Suppressor macrophage treated with lipopolysaccharide for 1 hour (primary cell): ENCODE measurements at places on chromosomes 6 and 20.

DNA sequence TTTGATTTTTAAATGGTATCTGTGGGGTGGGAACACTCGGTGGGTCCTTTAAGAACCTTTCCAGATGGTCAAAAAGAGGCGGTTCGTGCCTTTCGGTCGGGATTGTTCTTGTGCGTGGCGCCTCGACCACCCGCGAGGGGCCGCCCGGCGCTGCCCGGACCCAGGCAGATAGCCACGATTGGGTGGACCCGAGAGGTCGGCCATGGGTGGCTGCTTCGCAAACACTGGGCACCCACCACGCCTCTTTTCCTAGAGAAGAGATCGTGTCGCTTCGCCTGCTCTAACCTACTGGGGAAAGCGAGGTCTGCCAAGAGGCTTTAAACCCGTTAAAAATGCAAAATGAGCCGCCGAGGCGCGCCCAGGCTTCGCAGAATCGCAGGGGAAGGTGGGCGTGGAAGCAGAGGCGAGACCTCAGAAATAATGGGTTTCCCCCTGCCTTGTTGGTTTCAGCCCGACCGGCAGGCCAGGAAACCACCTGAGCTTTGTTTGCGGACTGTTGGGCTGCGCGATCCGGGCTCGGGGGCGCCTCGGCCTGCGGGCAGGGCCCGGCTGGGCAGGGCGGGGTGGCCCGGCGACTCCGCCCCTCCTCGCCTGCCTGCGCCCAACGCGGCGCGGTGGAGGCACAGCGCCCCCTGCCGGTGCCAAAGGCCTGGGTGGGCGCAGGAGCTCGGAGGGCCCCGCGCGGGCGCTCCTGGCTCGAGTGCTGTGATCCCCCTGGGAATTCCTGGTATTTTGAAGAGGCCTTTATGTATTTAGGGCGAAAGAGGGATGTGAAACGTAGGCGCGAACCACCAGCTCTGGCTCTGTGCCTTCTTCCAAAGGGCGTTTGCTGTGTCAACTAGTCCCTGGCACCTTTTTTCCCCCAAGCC lies 1.6 kb downstream of the MARCKS start:
- DNase-seq, result peak; percentile 98

DNA sequence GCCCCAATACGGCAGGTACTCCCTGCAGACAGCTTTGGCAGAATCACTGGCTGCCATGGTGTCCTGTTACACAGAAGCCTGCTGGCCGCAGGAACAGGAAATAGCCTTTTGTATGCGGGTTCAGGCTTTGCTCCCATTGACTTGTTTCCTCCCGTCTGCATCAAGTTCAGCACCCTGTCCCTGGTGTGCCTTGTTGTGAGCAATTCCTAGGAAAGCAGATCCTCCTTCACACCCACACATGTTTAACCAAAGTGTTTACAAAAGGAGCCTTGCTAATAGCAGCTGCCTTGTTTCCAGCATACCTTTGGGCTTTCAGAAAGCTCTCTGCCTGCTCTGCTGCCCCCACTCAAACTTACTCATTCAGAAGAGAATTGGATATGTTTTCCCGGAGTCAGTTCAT lies 127.2 kb upstream of the SUPT3H start:
- no peak for DNase-seq

DNA sequence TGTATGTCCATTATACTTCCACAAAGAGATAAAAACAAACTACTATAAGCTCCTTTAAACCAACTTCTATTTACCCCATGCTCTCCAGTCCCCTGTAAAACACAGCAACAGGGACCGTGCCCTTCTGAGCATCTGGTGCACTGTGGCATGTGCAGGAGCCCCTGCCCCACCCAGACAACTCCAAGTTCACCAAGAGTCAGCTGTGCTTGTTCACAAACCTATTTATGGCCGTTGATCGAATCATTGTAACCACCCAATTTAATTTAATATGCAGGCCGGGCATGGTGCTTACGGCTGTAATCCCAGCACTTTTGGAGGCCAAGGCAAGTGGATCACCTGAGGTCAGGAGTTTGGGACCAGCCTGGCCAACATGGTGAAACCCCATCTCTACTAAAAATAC lies 13.7 kb upstream of the BLCAP start:
- DNase-seq, result no peak

DNA sequence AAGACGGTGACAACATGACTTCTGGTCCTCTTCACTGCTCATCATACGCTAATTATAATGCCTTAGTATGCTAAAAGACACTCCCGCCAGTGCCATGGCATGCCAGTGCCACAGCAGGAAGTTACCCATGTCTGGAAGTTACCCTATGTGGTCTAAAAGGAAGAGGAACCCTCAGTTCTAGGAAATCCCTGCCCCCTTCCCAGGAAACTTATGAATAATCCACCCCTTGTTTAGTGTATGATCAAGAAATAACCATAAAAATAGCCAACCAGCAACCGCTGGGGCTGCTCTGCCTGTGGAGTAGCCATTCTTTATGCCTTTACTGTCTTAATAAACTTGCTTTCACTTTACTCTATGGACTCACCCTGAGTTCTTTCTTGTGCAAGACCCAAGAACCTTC lies 15.8 kb upstream of the SERPINB9 start:
- DNase-seq, result peak; percentile 88

GRCh38 chr20:8777911-8778310 lies 291.0 kb upstream of the PLCB4 start:
- DNase-seq, result peak; percentile 54

GRCh38 chr20:54502179-54502578 lies 26.8 kb downstream of the DOK5 start:
- no peak for DNase-seq

DNA sequence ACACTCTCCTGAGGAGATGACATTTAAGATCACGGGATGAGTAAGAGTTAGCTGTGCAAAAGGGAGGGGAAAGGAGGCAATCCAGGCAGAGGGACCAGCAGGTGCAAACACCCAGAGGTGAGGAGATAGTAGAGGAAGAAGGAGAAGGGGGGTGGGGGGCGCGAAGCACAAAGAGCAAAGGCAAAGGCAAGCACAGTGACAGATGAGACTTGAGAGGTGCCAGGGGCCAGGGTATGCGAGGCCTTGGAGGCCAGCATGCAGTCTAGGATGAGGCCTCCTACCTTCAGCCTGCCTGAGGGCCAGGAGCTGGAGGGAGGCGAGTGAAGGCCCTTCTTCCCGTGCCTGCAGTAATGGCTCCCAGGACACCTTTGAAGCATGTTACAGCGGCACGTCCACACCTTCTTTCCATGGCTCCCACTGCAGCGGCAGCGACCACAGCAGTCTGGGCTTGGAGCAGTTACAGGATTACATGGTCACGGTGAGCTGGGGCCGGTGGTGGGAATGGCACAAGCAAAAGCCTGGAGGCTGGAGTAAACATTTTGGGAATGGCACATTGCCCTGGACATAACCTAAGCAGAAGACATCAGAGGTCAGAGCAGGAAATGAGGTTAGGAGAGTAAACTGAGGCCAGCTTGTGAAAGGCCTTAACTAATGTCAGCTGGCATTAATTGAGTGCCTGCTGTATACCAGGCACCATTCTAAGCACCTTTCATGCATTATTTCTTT lies 18.6 kb downstream of the CCM2L start:
- DNase-seq, result no peak

- no peak for DNase-seq
These were observed 81.0 kb downstream of the AKAP7 start for GRCh38 chr6:131216246-131216645.

GRCh38 chr20:38144598-38144973 lies 20.5 kb downstream of the TGM2 start:
- no peak for DNase-seq

- DNase-seq, result peak; percentile 66
These were observed at the start of gene BEND6 for GRCh38 chr6:56954403-56955170. BEND6 (plus strand) TSS chr6:56955107; CDS start chr6:56981811, 26,704 bp downstream.

DNA sequence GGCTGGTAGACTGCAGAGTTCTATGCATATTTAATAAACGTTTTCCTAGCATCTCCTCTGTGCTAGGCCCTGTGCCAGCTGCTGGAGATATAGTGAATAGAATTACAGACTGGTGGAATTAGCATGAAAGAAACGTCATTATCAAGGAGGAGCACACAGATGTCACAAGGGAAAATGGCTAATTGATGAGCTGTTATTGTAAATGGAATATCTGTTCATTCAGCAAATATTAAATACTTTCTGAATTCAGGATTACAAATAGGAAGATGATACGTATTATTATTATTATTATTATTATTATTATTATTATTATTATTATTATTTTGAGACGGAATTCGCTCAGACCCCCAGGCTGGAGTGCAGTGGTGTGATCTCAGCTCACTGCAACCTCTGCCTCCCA lies 1.2 kb downstream of the AAR2 start:
- DNase-seq, result no peak

- DNase-seq, result no peak
These were observed 535.4 kb downstream of the HACE1 start for GRCh38 chr6:104324301-104324700.

GRCh38 chr20:10133532-10133931 lies 85.1 kb upstream of the SNAP25 start:
- DNase-seq, result no peak

- no peak for DNase-seq
These were observed 133.5 kb downstream of the MAN1A1 start for GRCh38 chr6:119215885-119216590.

- no peak for DNase-seq
These were observed 20.8 kb upstream of the GMDS start for GRCh38 chr6:2266031-2266795.

- DNase-seq, result no peak
These were observed 16.9 kb downstream of the LRRC1 start for GRCh38 chr6:53811746-53812145.

DNA sequence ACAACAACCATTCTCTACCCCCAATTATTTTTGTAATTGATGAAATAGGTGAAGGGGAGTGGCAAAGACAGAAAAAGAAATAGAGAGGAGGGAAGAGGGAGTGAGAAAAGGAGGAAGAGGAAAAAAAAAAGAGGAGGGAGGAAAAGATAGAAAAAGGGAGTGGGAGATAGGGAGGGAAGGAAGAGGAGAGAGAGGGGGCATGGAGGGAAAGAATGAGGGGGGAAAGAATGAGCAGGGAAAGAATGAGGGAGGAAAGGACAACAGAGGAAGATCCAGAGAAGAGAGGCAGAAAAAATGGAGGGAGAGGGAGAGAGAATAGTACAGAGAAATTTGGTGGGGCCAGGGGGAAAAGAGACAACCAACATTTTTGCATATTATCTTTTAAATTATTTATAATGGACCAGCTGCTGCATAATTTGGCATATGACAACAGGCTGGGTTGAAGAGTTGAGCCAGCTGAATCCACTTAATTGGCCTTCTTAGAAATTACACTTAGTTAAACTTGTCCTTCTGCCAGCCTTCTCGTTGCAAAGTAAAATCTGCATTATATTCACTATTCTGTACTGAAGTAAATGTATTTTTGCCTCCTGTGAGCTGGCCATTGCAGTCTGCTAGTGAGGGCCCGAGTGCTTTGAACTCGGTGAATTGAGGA lies 101.0 kb downstream of the ARHGAP18 start:
- DNase-seq, result no peak

GRCh38 chr20:31593221-31594001 lies 11.7 kb upstream of the ID1 start:
- no peak for DNase-seq

GRCh38 chr20:6837730-6838129 lies 70.2 kb downstream of the BMP2 start:
- DNase-seq, result no peak

GRCh38 chr6:69980624-69981023 lies 114.3 kb downstream of the COL19A1 start:
- DNase-seq, result no peak

DNA sequence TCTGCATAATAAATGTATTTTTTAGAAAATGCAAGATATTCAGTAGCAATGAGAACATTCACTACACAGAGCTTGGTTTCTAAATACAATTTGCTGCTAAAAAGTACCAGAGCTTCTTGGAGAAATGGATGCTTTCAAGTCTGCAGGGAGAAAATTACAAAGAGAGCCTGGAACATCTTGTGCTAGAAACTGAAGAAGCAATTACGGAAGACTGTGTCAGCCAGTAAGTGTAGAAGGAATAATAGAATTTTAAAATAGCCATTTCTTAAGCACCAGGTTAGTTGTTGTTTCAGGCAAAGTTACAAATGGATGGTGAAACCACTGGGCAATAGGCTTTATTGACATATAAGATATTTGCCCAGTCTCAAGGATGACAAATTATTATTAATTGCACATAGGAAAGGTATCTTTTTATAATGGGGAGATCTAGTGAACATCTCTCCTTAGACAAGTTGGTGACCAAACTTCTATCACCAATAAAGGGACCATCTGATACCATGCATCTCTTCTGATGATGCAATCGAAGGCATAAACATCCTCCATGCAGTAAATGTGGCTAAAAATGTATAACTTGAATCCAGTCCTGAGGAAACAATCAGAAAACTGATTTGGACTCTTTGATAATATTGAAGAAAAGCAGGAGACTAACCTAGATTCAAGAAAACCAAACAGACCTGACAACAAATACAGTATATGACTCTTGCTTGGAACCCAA lies 81.7 kb downstream of the ARHGAP18 start:
- no peak for DNase-seq

GRCh38 chr6:167682125-167682524 lies 144.6 kb upstream of the AFDN start:
- no peak for DNase-seq

GRCh38 chr6:20746805-20747558 lies 212.7 kb downstream of the CDKAL1 start:
- no peak for DNase-seq

GRCh38 chr20:47801759-47802158 lies 16.5 kb upstream of the SULF2 start:
- no peak for DNase-seq

- peak; percentile 26 for DNase-seq
These were observed 23.3 kb downstream of the PPARD start for GRCh38 chr6:35365594-35366203.

GRCh38 chr6:129749749-129750120 lies 39.8 kb upstream of the ARHGAP18 start:
- peak; percentile 10 for DNase-seq

- peak; percentile 91 for DNase-seq
These were observed 5.1 kb downstream of the SOX12 start for GRCh38 chr20:330233-331149.

- DNase-seq, result peak; percentile 81
These were observed 50.5 kb upstream of the ASIP start for GRCh38 chr20:34190679-34191090.

- DNase-seq, result no peak
These were observed 82.0 kb downstream of the WASF1 start for GRCh38 chr6:110097443-110097842.

DNA sequence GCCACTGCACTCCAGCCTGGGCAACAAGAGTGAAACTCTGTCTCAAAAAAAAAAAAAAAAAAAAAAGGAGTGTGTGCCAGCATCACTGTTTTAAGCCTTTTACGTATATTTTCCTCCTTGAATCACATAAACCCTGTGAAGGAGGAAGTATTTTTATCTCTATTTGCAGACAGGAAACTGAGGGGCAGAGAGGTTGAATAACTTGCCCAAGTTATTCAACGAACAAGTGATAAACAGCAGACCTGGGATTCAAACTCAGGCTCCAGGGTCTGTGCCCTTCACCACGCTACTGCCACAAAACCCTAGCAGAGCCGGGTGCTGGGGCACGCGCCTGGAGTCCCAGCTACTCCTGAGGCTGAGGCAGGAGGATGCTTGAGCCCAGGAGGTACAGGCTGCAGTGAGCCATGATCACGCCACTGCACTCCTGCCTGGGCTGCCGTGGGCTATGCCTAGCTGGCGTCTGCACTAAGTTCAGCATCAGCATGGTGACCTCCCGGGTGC lies 9.4 kb upstream of the AVP start:
- DNase-seq, result no peak

GRCh38 chr20:29297411-29298270 lies 1959.8 kb upstream of the DEFB115 start:
- no peak for DNase-seq
